ENCODE measurements at places on chromosomes 4 and X.
A peak's percentile ranks its signal among the peaks of the same experiment; 100 is the strongest.

DNA sequence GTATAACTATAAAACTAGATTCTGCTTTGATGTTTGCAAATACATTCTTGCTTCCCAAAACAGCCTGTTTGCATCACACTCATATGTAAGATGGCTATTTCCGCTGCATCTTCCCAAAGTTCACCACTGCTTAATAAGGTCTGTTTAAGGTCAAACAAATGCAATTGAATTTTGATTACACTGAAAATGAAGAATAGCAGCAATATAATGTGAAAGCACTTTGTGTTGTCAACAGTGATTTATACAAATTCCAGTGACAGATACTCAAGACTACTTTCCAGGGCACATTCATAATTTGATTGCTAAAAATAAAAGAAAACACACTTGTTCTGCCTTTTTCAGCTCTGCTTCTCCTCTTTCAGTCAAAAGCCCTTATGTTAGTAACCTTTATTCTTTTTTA, 8.1 kb upstream of the PGAM4 start:
- no peak for DNase-seq

GRCh38 chrX:120262859-120263708, 12.5 kb downstream of the ZBTB33 start:
- DNase-seq, result no peak

- DNase-seq, result no peak
Measured at GRCh38 chr4:183631577-183632198, 27.3 kb downstream of the RWDD4 start.

GRCh38 chr4:123423819-123424218, 27.2 kb downstream of the SPRY1 start:
- DNase-seq, result no peak

- no peak for DNase-seq
Measured at GRCh38 chr4:181504924-181505323, 738.3 kb upstream of the TENM3 start.

DNA sequence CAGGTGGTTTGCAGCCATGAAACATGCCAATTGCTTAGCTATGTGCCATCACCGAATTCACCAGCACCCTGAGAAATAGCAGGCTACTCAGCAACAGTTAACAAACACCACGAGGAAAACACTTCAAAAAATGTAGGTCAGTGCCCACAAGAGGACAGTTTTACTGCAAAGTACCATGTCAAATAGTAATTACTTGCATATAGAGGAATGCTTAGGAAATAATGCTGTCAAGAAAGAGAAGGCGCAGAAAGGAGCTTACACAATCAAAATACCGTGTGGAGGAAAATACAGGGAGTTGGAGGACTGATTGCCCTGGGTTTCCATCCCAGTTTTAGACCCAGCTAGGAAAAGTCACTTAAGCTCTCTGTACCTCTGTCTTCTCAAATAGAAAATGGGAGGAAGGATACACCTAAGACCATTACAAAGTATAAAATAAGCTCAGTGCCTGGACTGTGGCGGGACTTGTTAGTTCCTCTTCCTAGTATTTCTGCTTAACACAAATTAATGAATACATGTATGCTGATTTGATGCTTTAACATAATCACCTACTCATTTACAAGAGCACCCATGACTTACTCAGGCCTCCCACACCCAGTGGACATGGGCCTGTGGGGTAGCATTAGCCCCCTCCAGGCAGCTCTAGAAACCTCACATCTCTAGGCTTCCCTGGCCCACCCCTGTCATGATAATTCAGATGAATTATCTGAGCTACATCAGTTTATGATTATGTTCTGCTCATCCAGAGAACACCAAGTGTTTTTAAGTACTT, 44.5 kb upstream of the IL21 start:
- peak; percentile 79 for DNase-seq

- DNase-seq, result no peak
Measured at GRCh38 chr4:2667428-2667827, 88.7 kb downstream of the TNIP2 start.

GRCh38 chr4:46211406-46211805, 87.6 kb upstream of the GABRG1 start:
- peak; percentile 1 for DNase-seq

DNA sequence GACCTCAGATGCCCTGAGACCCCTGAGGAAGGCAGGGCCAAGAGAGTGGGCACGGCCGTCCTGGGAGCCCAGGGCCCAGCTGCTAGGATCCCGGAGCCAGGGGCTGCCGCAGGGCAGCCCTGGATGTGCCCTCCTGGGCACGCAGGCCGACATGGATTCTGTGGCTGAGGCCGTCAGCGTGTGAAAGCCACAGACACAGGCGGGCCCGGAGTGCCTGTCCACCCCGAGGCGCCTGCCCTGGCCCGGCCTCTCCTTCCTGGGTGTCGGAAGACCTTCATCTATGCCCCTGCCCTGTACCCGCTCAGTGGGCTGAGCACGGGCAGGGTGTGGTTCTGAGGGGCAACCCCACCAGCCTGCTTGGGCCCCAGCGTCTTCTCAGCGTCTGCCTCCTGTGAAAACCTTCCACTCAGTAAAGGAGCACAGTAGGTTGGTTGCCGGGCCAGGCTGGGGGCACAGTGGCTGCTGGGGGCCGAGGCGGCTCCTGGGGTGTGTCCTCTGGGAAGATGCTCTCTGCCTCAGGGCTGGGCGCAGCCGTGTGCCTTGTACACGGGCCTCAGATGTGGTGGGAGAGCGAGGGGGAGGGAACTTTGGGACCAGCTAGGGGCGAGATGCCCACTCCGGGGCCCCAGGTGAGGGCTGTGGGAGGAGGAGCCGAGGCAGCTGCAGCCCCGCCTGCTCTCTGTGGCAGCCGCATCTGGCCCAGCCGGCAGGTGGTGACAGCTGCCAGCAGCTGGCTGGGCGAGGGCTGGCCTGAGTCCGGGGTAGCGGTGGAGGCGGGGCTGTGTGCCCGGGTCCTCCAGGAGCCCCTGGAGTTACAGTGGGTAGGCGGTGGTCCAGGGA, 20.8 kb downstream of the FGFRL1 start:
- no peak for DNase-seq

- DNase-seq, result peak; percentile 58
Measured at GRCh38 chr4:139556724-139557555, 921 bp upstream of the SETD7 start.

- DNase-seq, result no peak
Measured at GRCh38 chr4:6852582-6852981, 57.0 kb upstream of the TBC1D14 start.

DNA sequence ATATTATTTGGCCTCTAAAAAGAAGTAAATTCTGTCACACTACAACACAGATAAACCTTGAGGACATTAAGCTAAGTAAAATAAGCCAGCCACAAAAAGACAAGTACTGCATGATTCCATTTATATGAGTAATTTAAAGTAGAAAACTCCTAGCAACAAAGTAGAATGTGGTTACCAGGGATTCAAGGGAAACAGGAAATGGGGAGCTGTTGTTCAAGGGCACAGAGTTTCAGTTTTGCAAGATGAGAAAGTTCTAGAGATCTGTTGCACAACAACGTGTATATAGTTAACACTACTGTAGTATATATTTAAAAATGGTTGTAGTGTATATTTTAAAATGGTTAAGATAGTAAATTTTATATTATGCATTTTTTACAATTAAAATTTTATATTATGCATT, 25.4 kb downstream of the SEC31A start:
- DNase-seq, result peak; percentile 98

DNA sequence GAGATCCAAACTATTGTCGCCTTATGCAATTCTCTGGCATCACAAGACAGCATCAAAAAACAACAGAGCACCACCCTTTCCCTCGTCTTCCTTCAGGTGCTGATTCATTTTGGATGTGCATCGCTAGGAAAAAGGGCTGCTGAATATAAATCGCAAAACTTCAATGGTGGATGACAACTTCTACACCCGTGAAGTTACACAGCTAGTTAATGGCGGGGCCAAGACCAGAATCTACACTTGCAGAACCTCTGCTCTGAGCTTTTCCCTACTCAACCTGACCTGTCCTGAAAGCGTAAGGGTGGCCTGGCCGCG, 674 bp downstream of the GNPDA2 start:
- DNase-seq, result no peak

- DNase-seq, result peak; percentile 4
Measured at GRCh38 chr4:96063639-96064038, 223.7 kb downstream of the PDHA2 start.

DNA sequence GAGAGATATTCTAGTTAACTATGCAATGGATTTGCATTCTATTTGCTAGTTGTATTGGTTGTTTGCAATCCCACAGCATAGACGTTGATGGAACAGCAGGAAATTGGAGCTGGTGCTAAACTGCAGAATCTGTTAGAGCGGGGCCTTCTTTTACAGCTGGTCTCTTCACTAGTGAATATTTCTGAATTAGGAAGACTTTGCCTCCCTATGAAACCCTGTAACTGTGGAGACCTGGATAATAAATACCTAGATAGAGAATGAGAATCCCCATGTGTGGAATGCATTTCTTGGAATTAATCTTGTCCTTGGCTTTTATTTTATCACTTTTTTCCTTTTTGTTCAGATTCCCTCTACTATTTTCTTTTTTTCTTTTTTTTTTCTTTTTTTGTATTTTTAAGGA, 109.7 kb downstream of the SHROOM3 start:
- DNase-seq, result no peak

DNA sequence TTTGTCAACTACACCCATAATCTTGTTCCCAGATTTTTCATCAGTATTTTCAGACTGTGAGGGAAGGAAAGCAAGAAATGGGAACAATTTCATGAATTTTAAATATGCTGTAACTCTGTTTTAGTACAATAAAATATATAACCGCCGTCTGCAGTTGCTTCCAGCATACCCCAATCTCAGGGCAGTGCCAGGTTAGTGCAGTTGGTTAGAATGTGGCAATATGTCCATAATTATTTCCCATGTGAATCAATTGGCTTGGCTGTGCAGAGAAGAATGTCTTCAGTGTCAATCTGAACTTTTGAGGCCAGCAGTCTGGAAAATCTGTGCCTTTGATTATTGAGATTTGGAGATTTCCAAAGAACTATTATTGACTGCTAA, 5.0 kb upstream of the MMAA start:
- DNase-seq, result no peak

GRCh38 chrX:136214551-136214950, 36.6 kb downstream of the MAP7D3 start:
- peak; percentile 89 for DNase-seq

DNA sequence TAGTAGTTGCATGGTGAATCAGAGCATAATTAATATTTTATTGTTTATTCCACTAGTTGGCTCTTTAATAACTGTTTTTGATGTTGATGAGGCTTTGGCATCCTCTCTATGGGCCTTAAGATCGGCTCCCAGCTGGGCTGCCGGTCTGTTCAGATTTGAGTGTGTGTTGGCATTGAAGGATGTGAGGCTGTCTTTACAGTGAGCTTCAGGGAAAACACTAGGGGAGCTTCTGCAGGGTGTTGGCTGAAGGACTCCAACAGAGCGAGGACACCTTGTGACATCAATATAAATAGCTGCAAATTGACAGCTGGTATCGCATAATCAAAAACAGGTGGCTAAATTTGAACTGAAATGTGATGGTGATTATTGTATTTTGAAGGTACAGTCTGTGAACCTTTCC, 322.0 kb downstream of the FSTL5 start:
- DNase-seq, result no peak

DNA sequence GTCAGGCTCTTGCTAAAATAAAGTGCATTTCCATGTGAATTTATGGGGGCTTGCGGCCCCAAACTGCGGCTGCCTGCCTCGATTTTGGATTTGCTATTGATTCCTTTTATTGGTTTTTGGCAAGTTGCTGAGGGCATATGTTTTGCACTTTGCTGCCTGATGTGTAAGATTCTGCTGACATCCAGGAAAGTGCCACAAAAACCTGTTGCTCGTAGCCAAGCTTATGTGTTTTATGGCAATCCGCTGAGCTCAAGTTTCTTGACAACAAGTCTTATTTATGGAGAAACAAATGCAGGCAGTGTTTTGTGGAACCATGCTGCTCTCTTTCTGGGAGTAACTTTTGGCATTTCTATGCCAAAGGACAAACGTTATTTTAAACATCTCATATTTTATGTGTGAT, 97.3 kb upstream of the DDIT4L start:
- DNase-seq, result no peak

GRCh38 chrX:14504960-14505538, 24.3 kb upstream of the GLRA2 start:
- DNase-seq, result no peak

DNA sequence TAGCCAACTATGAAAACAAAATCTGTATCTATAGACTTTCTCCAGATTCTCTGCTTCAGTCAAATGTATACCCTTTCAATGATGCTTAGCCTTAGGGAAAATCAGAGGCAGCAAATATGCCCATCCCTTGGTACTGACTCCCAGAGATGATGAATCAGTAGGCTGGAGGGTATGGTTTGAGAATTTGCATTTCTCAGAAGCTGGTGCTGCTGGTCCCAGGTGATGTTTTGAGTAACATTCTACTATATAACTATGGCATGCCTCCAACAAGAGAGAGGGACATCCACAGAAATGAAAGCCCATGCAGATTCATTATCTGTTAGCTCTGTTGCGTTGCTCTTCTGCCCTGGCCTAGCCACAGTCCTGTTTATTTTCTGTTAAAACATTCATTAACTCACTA, 13.6 kb downstream of the TNIP3 start:
- no peak for DNase-seq

- no peak for DNase-seq
Measured at GRCh38 chrX:110938977-110939732, 143.5 kb upstream of the CHRDL1 start.

GRCh38 chr4:130233377-130234047, 1137.6 kb downstream of the C4orf33 start:
- DNase-seq, result peak; percentile 33

DNA sequence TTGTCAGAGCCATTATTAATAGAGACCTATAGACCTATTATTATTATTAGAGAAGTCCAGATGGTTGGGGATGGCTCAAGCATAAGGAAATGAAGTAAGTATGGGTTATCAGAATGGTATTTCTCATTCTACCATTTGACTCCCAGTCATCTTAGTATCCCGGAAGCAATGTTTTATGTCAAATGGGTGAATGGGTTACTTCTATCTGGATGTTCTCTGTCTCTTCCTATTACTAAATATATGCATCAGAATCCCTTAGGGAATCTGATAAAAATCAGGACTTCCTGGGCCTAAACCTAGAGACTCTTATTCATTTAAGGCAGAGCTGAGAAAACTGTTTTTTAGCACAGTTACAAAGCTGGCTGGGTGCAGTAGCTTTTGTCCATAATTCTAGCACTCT, 149.9 kb downstream of the SLC10A7 start:
- DNase-seq, result no peak

- no peak for DNase-seq
Measured at GRCh38 chr4:145213245-145213644, 32.9 kb upstream of the OTUD4 start.

GRCh38 chr4:89306486-89307177, 968 bp downstream of the GPRIN3 start:
- no peak for DNase-seq

DNA sequence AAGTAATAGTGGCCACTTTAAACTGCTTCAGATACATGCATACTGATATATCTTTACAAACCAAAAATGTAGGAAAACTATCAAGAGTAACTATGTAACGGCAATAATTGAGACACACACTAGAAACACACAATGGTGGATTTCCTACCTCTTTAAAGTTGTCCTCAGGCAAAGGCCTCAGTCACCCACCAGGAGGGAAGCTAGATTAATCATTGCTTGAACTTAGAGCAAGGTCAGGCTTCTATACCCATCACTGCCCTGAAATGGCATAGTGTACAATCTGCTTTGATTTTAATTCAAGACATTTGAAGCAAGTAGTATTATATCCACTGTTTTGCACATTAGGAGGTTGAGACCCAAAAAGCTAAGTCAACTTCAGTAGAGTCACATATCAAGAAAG, 110.9 kb downstream of the AREG start:
- no peak for DNase-seq

Measured in mesenchymal stem cell (in vitro differentiated cells and primary cell).